ENCODE measurements at places on chromosomes 11 and 22.
A peak's percentile ranks its signal among the peaks of the same experiment; 100 is the strongest.

DNA sequence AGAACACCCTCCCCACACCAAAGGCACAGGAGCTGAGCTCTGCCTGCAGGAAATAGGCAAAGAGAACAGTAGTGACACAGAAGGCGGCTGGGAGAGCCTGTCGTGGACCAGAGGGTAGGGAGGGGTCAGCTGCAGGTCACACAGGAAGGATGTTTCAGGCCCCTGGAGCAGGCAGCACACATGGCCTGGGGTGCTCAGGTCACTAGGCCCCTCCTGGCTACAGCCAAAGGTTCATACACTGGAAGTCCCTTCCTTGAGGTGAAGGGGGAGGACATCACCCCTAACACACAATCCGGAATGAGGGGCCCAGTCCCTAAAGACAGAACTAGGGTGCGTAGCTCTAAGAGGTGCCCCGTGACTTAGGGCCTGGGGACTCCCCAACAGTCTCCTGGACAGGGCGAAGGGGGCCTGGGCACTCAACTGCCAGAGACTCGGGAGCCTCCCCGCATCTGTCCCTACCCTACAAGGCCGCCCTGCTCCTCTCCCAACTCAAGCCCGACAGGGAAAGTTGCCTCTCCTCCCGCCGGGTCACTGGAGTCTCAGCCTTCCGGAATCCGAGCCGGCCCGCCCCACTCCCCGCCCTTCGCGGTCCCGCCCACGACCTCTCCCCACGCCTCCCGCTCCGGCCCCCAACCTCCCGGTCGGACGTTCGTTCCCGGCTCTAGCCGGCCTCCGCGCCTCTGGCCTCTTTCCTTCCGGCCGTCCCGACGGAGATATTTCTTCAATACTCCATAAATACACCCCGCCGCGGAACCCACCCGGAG is at the start of gene CYB5R2:
CYB5R2 (minus strand) TSS at position 541 of the 764 bp plus-strand sequence. CDS start 675 bp downstream, outside the sequence.
- DNase-seq: no peak

GRCh38 chr11:10309163-10310093 is 4.6 kb downstream of the ADM start:
- DNase-seq: peak; percentile 19

GRCh38 chr11:94134651-94135512 is 6.2 kb downstream of the PANX1 start:
- no peak for DNase-seq

DNA sequence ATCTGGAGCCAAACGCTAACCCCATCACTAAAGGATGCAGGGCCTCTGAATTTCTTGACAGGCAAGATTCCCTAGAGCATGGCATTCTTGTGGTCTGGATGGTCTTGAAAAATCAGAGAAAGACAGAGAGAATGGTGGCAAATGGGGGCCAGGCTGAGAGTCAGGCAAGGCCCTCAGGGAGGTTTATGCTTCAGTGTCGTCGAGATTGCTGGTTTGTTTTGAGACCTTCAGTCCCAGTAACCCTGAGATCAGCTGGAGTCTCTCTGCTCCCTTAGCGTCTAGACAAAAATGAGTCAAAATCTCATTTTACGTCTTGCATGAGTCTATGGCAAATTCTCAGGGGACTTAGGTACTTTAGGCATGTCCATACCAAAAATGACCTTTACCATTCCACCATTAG is 539.3 kb downstream of the SOX6 start:
- no peak for DNase-seq

GRCh38 chr11:121323046-121323607 is 30.6 kb downstream of the SC5D start:
- no peak for DNase-seq

GRCh38 chr11:37963440-37963839 is 1365.4 kb upstream of the RAG2 start:
- no peak for DNase-seq

DNA sequence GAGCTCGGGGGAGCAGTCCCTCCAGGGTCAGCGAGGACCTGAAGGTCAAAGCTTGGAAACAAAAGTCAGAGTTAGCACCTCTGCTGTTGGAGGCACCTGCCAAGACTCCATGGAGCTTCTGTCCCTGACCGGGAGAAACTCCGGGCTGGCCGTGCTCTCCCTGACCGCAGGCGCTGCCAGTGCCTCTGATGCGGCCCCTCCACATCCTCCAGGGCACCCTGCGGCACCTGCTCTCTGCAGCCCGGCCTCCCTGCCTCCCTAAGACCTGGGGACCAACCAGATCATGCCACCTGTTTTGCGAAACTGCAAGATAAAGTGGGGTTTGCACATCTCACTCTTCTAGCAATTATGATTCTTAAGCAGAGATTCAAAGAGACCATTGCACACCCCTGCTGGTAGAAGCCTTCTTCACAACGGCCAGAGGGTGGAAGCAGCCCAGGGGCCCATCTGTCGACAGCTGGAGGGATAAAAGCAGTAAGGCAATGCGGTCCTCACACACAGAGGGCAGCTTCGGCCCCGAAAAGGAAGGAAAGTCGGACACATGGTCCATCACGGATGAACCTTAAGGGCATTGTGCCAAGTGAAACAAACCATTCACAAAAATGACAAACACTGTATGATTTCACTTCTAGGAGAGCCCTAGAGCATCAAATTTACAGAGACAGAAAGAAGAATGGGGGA is 477.1 kb downstream of the BRD1 start:
- peak; percentile 19 for DNase-seq

DNA sequence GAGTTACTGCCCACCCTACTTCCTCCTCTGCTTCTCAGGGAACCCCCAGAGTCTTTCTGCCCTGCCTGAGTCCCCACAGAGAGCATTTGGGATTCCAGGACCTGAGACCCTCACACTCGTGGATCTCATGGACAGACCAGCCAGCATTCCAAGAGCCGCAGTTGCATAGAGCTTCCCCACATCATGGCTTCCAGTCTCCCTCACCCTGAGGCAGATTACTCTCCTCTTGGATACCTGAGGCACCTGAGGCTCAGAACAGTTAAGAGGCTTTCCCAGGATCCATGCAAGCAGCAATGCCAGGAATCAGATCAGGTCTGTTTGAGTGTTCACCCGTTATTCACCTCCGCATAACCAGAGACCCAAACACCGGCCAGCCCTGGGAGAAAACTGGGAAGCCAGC is 102.2 kb downstream of the TRIM29 start:
- no peak for DNase-seq

- DNase-seq: no peak
These were observed 180.2 kb downstream of the MYO18B start for GRCh38 chr22:25922141-25922540.

- DNase-seq: no peak
These were observed 118.7 kb upstream of the IGLL5 start for GRCh38 chr22:22768885-22769284.

DNA sequence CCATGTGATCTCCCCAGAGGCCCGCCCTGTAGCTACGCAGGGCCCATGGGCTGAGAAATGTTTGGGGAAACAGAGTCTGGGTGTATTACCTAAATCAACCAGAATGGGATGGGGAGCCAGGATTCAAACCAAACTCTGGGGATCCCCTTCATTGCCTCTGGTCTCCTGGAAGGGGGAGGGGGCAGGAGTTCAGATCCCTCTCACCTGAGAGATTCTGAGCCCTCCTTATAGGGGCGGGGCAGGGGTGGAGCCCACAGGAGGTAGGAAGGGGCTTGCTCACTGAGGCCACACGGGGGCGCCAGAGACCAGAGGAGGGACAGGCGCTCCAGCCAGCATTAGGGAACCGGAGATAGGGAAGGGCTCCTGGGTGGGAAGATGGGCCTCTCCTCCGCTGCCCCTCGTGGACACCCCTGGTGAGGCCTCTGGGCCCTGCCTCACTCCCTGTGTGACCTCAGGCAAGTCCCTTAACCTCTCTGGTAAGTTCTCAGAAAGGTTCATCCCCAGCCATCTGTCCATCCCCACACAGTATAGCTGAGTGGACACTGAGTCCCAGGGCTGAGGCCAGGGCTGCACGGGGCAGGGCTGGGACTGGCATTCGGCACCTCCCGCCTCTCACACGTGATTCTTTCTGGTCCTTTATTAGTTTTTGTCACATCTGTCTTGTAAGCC is 2.7 kb upstream of the CDC42BPG start:
- DNase-seq: peak; percentile 93

GRCh38 chr11:96235751-96236150 is 107.2 kb downstream of the MAML2 start:
- no peak for DNase-seq

- peak; percentile 98 for DNase-seq
These were observed at the start of gene CNTN5 for GRCh38 chr11:99020352-99021225. Gene CNTN5, plus strand, starts transcription at chr11:99020949.

DNA sequence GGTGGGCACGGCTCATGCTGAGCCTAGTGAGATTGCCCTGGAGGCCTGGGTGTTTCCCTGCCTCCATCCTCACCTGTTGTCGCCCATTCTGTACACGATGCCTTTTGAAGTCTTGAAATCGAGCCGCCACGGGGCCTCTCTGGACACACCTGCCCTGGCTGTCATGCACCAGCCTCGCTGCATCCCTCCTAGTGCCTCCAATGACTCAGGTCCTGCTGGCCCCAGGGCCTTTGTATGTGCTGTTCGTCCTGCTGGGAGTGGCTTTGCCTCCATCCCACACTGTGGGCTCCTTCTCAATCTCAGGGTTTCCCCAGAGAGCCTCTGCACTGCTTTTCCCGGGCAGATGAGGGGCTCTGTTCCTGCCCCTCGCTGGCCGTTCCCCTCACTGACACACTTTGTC is 8.9 kb upstream of the MYEOV start:
- DNase-seq: no peak

DNA sequence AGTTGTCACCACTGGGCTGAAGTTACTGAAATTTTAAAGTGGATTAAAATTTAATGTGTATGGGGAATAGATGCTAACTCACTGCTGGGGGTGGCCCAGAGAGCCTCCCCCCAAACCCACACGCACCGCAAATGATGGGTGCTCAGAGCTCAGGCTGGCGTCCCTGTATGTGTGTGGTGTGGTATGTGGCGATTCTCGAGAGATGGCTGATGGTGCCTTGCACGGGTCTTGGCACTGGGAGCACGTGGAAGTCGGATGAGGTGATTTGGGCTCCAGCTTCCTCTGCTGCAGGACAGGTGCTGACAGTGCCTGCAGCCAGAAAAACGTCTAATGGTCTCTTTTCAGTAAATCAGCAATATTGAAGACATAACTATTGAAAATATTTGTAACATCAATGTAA is 1473.3 kb downstream of the TBC1D22A start:
- no peak for DNase-seq

DNA sequence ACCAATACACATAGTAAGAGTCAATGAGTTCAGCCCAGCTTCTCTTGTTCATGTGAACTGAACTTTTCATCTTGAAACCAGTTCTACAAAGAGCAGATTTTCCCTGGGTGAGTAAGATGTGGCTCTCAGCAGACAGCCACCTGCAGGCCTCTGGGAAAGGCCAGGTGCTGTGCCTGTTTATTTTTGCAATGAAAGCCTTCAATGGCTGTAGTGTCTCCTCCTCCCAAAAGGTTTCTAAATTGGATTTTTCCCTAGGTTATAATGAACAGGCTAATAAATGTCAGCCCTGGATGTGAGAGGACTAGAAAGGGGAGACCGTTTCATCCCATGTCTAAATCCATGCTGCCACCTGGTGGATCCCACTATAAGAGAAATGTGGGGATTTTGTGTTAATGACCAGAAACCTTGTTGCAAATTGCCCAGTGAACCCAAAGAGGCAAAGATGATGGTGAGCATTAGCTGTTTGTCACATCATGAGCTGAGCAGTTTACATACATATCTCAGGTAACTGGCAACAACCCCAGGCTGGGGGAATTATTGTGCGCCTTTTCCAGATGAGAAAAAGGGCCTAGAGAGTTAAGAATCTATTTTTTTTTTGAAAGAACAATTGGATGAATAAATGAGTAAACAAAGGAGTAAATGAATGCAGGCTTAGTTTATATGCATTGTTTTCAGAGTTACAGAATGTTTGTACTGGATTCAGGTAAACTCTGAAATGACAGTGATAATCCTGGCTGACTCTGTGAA is 12.7 kb downstream of the C11orf91 start:
- peak; percentile 67 for DNase-seq

- DNase-seq: no peak
These were observed 149.0 kb downstream of the PKNOX2 start for GRCh38 chr11:125313271-125314219.

DNA sequence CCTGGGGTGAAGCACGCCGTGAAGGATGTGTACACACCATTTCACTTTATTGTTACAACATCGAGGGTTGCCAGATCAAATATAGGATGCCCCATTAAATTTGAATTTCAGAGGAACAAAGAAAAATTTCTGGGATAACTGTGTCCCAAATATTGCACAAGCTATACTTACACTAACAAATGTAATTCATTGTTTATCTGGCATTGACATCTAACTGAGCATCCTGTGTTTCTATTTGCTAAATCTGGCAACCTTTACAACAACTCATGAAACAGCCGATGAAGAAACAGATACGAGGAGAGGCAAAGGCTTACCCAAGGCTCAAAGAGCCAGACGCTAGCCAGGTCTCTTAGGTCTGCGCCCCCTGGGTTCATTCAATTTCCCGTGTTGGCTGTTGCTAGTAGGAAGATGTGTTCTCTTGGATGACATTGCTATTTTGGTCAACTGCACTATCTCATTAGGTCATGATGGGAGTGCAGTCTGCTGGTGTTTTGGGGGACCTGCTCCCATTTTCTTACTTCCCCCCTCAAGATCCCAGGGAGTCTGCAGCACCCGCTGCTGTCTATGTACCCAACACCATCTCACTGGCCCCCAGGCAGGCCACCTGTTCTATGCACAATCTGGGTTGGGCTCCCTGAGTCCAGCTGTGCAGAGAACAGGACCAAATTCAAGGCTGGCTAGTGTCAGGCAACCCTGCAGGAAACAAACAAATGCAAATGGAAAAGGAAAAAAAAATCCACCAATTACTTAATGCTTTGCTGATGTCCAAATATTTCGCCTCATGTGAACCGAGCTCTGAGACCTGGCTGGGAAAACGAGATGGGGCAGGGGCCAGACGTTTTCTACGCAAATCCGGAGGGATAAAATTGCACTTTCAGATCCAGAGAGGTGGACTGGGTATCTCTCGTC is 560.9 kb downstream of the MIAT start:
- no peak for DNase-seq

- no peak for DNase-seq
These were observed 31.7 kb downstream of the PARVB start for GRCh38 chr22:44055805-44056204.

- DNase-seq: peak; percentile 94
These were observed at the start of gene SLC39A13 for GRCh38 chr11:47407746-47408590. Gene SLC39A13, plus strand, starts transcription at chr11:47408590. Its CDS starts 1,505 bp downstream, at chr11:47410095.

- DNase-seq: no peak
These were observed 93.8 kb upstream of the BLID start for GRCh38 chr11:122209619-122210366.

DNA sequence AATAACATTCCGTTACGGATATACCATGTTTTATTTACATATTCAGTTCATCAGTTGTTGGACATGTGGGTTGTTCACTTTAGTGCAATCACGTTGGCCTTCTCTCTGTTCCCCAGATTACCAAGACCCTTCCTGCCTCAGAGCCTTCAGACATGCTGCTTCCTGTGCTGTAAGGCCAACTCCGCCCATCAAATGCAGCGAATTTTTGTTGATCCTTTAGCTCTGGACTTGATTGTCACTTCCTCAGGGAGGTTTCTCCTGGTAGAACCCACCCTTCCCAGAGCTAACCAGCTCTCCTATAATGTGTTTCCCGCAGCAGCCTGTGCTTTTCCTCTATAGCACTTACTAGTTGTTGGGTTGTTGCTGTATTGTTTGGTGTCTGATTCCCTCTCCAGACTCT is 39.4 kb downstream of the SWAP70 start:
- no peak for DNase-seq

GRCh38 chr11:79481795-79482194 is 41.0 kb upstream of the TENM4 start:
- no peak for DNase-seq
